ENCODE measurements at places on chromosomes 3 and 15.

DNA sequence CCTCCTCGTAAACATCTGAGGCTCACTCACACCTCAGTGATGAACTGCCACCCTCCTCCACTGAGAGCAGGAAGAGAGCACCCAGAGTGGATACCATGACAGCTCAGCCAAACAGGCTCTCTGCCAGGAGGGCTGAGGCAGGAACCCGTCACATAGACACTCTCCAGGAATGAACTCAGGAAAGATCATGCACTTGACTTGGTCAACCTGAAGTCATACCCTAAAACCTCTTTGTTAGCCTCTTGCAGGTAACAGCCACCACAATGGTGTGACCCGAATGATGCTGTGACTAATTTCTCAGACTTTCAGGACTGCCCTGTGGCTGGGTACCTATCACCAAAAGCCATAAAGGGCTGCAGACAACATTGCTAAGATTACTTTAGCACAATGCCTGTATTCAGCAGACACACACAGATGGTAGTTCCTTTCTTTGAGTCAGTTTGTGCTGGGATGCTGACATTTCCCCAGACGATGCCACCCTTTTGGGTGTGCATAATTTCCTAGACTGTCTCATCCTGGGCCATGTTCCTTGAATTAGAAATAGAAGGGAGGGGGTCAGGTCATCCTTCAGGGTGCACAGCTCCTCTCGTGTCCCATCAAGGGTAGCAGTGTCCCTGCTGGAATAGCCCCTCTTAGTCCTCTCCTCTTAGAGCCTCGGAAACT lies 30.3 kb downstream of the CX3CR1 start:
- H3K4me1 ChIP-seq = peaks cover 39% of the 10 kb centered on the region
- no peaks in the 10 kb centered on the region for H3K36me3 ChIP-seq
- DNase-seq = no peak
- no peak overlapping the region for H3K4me3 ChIP-seq
- no peak overlapping the region for H3K27ac ChIP-seq

DNA sequence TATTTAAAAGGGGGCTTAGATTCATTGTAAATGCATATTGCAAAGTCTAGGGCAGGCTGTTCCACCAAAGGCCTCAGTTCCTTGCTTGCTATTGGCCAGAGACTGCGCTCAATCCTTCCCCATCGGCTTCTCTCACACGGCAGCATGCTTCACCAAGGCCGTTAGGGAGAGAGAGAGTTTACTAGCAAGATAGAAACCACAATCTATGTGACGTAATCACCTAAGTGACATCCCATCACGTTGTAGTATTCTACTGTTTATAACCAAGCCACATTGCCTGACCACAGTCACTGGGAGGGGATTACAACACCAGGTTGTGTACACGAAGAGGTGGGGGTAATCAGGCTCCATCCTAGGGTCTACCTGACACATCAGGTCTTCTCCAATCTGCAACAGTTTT lies 16.0 kb upstream of the NPAP1 start:
- no peak overlapping the region for H3K4me3 ChIP-seq
- no peak for DNase-seq
- no peaks in the 10 kb centered on the region for H3K27me3 ChIP-seq
- no peaks in the 10 kb centered on the region for H3K4me1 ChIP-seq

DNA sequence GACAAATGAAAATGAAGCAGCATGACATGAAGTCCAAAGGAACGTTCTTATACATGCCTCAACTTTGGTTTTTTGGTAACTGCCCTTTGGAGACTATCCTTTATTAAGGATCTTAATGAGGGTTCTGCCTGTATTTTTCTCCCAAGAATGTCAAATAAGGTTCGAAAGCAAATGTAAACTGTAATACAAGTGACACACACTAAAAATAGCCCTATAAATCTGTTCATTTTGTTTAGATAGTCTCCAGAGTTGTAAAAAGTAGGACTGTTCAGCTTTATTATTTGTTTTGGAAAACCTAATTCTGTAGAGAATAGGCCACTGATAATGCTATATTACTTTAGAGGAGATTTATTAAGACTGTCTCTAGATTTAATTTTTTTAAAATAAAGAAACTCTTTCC lies 80.5 kb upstream of the CDIN1 start:
- peaks cover 3% of the 10 kb centered on the region for H3K4me1 ChIP-seq
- H3K27me3 ChIP-seq = peaks cover 6% of the 10 kb centered on the region
- H3K27ac ChIP-seq = no peak overlapping the region

GRCh38 chr15:63449731-63450130 lies 54.7 kb upstream of the USP3 start:
- DNase-seq = no peak
- H3K27ac ChIP-seq = no peak overlapping the region
- no peaks in the 10 kb centered on the region for H3K36me3 ChIP-seq
- no peaks in the 10 kb centered on the region for H3K27me3 ChIP-seq

- DNase-seq = no peak
- H3K36me3 ChIP-seq = no peaks in the 10 kb centered on the region
- H3K27me3 ChIP-seq = peaks cover 38% of the 10 kb centered on the region
- no peak overlapping the region for H3K4me3 ChIP-seq
- H3K27ac ChIP-seq = no peak overlapping the region
Observed at GRCh38 chr3:195760345-195761122, 39.8 kb downstream of the MUC20 start.

GRCh38 chr3:115670911-115671310 lies 47.6 kb downstream of the GAP43 start:
- H3K4me3 ChIP-seq = no peak overlapping the region
- H3K4me1 ChIP-seq = peaks cover 4% of the 10 kb centered on the region
- no peaks in the 10 kb centered on the region for H3K36me3 ChIP-seq

- peaks cover 3% of the 10 kb centered on the region for H3K4me1 ChIP-seq
- H3K4me3 ChIP-seq = no peak overlapping the region
- H3K27ac ChIP-seq = no peak overlapping the region
- peaks cover 6% of the 10 kb centered on the region for H3K36me3 ChIP-seq
- no peak for DNase-seq
Observed at GRCh38 chr3:147407498-147408187, 1.3 kb upstream of the ZIC4 start.

- no peaks in the 10 kb centered on the region for H3K4me1 ChIP-seq
- DNase-seq = no peak
- no peaks in the 10 kb centered on the region for H3K27me3 ChIP-seq
- no peak overlapping the region for H3K4me3 ChIP-seq
Observed at GRCh38 chr3:163561151-163561550, 1517.1 kb downstream of the SI start.

DNA sequence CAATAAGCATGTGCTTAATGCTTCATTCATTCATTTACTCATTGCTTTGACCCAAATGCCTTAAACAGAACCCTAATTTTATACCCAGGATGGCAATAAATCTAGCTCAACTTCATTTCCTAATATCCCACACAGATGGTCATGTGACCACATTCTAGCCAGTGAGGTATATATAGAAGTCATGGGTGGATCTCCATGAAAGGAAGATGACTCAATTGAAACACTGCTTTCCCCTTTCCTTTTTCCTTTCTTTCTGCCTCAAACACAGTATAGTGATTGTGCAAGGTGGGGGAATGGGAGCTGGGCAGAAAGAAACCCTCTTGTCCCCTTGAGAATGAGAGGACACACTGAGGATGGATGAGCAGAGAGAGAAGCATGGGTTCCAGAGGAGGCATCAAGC lies 183.5 kb upstream of the PRICKLE2 start:
- H3K27ac ChIP-seq = no peak overlapping the region
- H3K36me3 ChIP-seq = no peaks in the 10 kb centered on the region
- peaks cover 12% of the 10 kb centered on the region for H3K27me3 ChIP-seq
- H3K4me3 ChIP-seq = no peak overlapping the region
- no peak for DNase-seq
- no peaks in the 10 kb centered on the region for H3K4me1 ChIP-seq

GRCh38 chr3:55574671-55575070 lies 87.6 kb upstream of the WNT5A start:
- H3K4me1 ChIP-seq = no peaks in the 10 kb centered on the region
- H3K4me3 ChIP-seq = no peak overlapping the region
- no peak overlapping the region for H3K27ac ChIP-seq
- H3K36me3 ChIP-seq = no peaks in the 10 kb centered on the region

- H3K27ac ChIP-seq = no peak overlapping the region
- H3K4me1 ChIP-seq = no peaks in the 10 kb centered on the region
- no peak overlapping the region for H3K4me3 ChIP-seq
- no peak for DNase-seq
- H3K27me3 ChIP-seq = no peaks in the 10 kb centered on the region
- H3K36me3 ChIP-seq = no peaks in the 10 kb centered on the region
Observed at GRCh38 chr15:87477737-87478686, 778.5 kb downstream of the NTRK3 start.

DNA sequence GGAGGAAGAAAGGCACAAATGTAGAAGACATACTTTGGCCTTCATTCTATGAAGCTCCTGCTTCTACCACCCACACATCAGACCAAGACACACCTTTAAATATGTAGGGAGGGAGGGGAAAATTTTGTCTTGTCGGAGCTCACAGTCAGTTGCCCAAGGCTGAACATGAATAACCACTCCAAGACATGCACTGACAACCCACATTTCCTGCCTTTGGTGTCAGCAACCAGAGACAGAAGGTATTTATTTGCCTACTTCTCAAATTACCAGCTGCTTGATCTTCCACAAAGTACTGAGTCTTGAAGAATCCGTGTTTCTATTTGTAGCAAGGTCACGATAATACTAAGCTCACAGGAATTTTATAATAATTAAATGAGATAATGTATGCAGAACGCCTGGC lies 169.7 kb downstream of the KCNMB2 start:
- no peaks in the 10 kb centered on the region for H3K4me1 ChIP-seq
- H3K36me3 ChIP-seq = no peaks in the 10 kb centered on the region
- no peak for DNase-seq
- no peak overlapping the region for H3K27ac ChIP-seq

GRCh38 chr15:80659375-80659774 lies 35.7 kb upstream of the ABHD17C start:
- peaks cover 8% of the 10 kb centered on the region for H3K27me3 ChIP-seq
- no peak overlapping the region for H3K4me3 ChIP-seq
- DNase-seq = no peak
- no peaks in the 10 kb centered on the region for H3K4me1 ChIP-seq

GRCh38 chr3:147939839-147940238 lies 530.7 kb downstream of the ZIC1 start:
- H3K4me3 ChIP-seq = no peak overlapping the region
- H3K27ac ChIP-seq = no peak overlapping the region
- H3K36me3 ChIP-seq = no peaks in the 10 kb centered on the region
- no peaks in the 10 kb centered on the region for H3K4me1 ChIP-seq
- no peak for DNase-seq

- H3K27me3 ChIP-seq = no peaks in the 10 kb centered on the region
- no peak overlapping the region for H3K4me3 ChIP-seq
- no peaks in the 10 kb centered on the region for H3K36me3 ChIP-seq
Observed at GRCh38 chr15:93451265-93451664, 362.3 kb upstream of the RGMA start.

DNA sequence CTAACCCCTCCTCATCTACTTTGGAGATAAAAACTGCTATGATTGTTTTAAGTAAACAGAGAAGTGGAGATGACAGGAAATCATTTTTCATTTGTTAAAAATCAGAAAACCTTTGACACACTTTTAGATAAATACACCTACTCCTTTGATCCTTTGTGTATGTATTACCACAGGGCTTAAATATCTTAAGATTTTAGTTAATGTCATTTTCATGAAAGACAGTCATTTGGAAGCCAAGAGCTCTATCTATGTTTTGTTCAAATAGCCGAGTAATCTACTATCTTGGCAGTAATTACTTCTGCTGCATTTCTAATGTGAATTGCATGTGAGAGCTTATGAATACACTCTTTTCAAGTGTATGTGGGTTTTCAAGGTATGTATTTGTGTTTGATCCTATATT lies 2.0 kb downstream of the ARPP21 start:
- no peak for DNase-seq
- peaks cover 17% of the 10 kb centered on the region for H3K27me3 ChIP-seq
- H3K4me3 ChIP-seq = no peak overlapping the region
- H3K36me3 ChIP-seq = no peaks in the 10 kb centered on the region

DNA sequence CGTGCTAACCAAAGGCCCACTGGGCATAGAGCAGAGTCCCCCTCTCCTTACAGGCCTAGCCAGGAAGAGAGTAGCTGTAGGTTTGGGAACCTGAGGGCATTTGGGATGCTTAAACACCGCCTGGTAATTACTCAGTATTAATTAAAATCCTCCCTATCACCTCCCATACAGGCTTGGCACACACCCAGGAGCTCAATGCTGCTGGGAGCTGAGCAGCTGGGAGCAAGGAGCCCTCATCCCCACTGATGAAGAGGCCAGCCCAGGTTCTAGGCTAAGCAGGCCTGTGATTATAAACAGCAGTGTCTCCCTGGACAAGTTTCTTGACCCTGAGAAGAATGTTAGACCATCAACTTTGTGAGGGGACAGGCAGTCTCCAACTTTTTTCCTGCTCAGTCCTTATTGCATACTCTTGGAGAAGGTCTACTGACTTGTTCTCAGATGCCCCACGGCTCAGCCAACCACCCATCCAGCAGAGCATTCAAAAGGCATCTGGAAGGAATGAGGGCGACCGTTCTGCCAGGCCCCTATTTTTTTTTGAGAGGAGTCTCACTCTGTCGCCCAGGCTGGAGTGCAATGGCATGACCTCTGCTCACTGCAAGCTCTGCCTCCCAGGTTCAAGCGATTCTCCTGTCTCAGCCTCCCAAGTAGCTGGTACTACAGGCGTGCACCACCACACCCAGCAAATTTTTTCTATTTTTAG lies 1.3 kb upstream of the PRKAR2A start:
- no peaks in the 10 kb centered on the region for H3K27me3 ChIP-seq
- no peak overlapping the region for H3K27ac ChIP-seq
- no peaks in the 10 kb centered on the region for H3K36me3 ChIP-seq

- H3K27ac ChIP-seq = no peak overlapping the region
- no peaks in the 10 kb centered on the region for H3K27me3 ChIP-seq
- no peaks in the 10 kb centered on the region for H3K36me3 ChIP-seq
- no peak for DNase-seq
- no peaks in the 10 kb centered on the region for H3K4me1 ChIP-seq
Observed at GRCh38 chr3:175640958-175641357, 781.8 kb downstream of the NAALADL2 start.

DNA sequence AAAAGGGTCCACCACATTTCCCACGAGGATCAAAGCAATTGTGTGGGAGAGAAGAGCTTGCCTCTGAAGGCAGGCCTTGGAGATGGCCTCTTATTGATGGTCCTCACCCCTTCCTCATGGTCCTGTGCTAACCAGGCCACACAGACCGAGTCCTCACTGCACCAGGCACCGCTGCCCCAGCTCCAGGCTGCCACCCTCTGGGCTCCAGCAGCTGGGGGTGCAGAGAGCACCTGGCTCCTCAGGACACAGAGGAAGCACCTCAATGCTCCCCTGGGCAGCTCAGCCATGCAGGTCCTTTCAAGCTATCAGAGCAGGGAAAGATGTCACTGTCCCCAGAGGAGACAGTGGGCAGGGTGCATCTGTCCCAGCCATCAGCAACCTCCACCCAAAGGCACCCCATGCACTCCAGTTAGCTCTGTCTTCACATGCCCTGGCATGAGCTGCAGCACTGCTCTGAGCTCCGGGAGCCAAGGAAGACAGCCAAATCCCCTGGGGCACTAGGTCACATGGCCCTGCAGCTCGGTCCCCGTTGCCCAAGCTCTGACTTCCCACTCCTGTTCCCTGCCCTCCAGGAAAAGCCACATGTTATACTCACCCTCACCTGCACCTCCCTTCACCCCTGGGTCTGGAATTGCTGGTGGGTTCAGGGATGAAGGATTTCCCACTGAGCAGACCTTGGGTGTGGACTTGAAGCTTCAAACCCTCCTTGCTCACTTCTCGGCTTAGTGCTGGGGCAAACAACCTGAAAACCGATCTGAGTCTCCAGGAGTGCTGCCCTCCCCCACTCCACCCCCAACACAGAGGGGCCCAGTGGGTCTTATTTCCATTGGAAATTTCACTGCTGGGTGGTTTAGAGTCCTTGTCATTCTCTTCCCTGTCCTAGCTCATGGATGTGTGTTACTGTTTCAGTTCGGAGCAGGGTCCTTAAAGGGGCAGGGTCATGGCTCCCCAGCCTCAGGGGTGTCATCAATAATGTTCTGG lies 32.6 kb downstream of the ALS2CL start:
- no peaks in the 10 kb centered on the region for H3K36me3 ChIP-seq
- H3K4me3 ChIP-seq = no peak overlapping the region
- H3K4me1 ChIP-seq = peaks cover 6% of the 10 kb centered on the region
- no peak for DNase-seq
- no peak overlapping the region for H3K27ac ChIP-seq

Data from memory B cell (primary cell).